ENCODE measurements at places on chromosomes 6 and 20. TPM values are rescaled to one million over a fixed set of nuclear protein-coding genes. Genes with fewer than 3 reads are reported as not detected.

- H3K27ac ChIP-seq, result peak overlapping the region; percentile 91
- peak; percentile 63 for DNase-seq
- peaks cover 23% of the 10 kb centered on the region for H3K4me1 ChIP-seq
- H3K27me3 ChIP-seq, result no peaks in the 10 kb centered on the region
Measured at GRCh38 chr6:13615792-13616120, 621 bp downstream of the NOL7 start.

- H3K36me3 ChIP-seq, result no peaks in the 10 kb centered on the region
- DNase-seq, result no peak
- H3K27me3 ChIP-seq, result no peaks in the 10 kb centered on the region
- no peaks in the 10 kb centered on the region for H3K4me1 ChIP-seq
- H3K4me3 ChIP-seq, result no peak overlapping the region
- H3K27ac ChIP-seq, result no peak overlapping the region
Measured at GRCh38 chr6:106667022-106667402, 37.6 kb downstream of the QRSL1 start.

DNA sequence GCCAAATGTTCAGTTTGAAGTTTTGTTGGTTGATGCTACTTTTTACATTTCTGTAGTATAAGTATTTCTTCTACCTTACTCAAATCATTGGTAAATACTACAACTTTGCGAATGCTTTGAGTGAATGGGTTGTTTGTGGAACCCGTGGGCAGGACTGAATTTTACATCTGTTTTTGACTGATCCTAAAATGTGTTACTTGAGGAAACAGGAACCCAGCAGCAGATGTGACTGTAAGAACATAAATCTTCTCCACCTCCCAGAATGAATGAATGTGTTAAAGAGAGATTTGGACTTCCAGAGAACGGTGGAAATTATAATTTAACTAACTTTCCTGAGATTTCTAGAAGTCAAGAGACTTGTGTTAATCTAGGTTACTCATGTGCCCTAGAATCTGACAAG, 728.5 kb upstream of the MARCKS start:
- H3K27me3 ChIP-seq, result no peaks in the 10 kb centered on the region
- H3K4me3 ChIP-seq, result no peak overlapping the region
- no peaks in the 10 kb centered on the region for H3K36me3 ChIP-seq
- no peak overlapping the region for H3K27ac ChIP-seq

DNA sequence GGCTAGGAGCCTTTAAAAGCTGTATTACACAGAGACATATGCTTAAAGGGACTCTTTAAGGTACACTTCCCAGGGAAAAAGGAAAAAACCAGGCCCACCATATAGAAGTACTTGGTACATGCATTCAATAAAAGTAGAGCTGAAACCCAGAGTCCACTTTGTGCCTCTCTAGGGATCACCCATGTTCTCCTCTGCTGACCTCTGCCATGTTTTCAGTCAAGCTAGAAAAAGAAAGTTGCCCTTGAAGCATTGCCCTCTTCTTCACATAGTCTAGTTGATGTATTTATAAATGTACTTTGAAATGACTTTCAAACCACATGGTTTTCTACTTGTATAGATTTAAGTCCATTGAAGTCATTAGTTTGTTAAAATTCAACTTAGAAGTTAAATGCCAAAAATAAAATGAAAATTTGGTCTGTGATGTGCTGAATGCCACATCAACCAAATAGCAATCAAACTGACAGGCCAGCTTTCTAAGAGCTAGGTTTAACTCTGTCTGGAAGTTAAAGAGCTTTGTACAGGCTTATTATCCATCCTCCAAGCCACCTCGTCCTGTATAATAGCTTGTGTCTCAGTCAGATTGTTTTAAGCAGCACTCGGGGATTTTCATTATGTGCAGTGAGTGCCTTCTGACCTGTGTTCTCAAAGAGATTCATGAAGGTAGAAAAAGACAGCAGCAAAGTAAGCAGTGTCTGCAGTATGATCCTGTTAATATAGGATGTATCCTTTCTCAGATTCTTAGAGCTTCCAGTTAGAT, 238.6 kb upstream of the PLN start:
- no peak overlapping the region for H3K27ac ChIP-seq
- no peak overlapping the region for H3K4me3 ChIP-seq
- H3K27me3 ChIP-seq, result no peaks in the 10 kb centered on the region
- no peak for DNase-seq
- no peaks in the 10 kb centered on the region for H3K36me3 ChIP-seq

DNA sequence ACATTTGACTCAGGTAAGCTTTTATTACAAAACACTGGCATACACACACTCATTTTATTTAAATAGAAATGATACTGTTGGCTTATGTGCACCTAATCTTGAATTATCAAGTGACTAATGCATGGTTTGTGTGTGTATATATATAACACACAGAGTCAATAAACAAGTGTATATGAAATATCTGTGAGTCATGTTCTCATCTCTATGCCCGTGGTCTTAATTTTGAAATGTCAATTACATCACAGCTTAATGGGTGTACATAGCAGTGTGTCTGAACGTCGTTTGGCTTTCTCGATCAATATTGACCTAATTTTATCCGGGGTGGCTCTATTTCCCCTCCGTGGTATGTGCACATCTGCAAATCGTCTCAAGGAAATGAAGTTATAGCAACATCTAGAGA, 104.0 kb upstream of the ZFP64 start:
- H3K4me3 ChIP-seq, result no peak overlapping the region
- no peak for DNase-seq
- H3K27ac ChIP-seq, result no peak overlapping the region
- no peaks in the 10 kb centered on the region for H3K4me1 ChIP-seq
- H3K36me3 ChIP-seq, result no peaks in the 10 kb centered on the region

- H3K36me3 ChIP-seq, result no peaks in the 10 kb centered on the region
- H3K27me3 ChIP-seq, result no peaks in the 10 kb centered on the region
- peaks cover 37% of the 10 kb centered on the region for H3K4me1 ChIP-seq
- peak overlapping the region; percentile 11 for H3K4me3 ChIP-seq
Measured at GRCh38 chr20:19889011-19889953, 127.9 kb upstream of the NAA20 start.

DNA sequence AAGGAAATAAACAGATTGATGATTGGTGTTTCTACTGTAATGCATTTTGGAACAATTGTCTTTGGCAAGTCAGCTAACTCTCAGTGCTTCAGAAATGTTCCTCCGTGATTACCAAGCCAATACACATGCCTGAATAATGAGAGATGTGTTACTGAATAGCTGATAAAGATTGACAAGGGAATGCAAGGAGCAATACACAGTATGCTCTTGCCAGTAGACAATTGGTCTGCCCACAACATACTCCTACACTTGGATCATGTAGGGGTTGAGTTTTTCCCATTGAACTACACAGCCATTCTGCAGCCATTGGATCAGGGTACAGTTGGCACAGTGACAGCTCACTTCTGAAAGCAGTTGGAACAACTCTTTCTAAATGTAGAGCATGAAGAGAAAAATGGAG, 5.6 kb upstream of the GJB7 start:
- no peak for DNase-seq
- H3K4me3 ChIP-seq, result no peak overlapping the region
- H3K27me3 ChIP-seq, result no peaks in the 10 kb centered on the region
- no peaks in the 10 kb centered on the region for H3K4me1 ChIP-seq

- H3K4me3 ChIP-seq, result no peak overlapping the region
- DNase-seq, result no peak
- no peak overlapping the region for H3K27ac ChIP-seq
Measured at GRCh38 chr6:37323580-37323979, 30.2 kb upstream of the RNF8 start.

- no peak for DNase-seq
- H3K27me3 ChIP-seq, result no peaks in the 10 kb centered on the region
- no peak overlapping the region for H3K27ac ChIP-seq
- H3K4me1 ChIP-seq, result no peaks in the 10 kb centered on the region
- H3K36me3 ChIP-seq, result no peaks in the 10 kb centered on the region
Measured at GRCh38 chr20:21213691-21214090, 87.8 kb downstream of the KIZ start.

- H3K4me3 ChIP-seq, result no peak overlapping the region
- no peaks in the 10 kb centered on the region for H3K27me3 ChIP-seq
- no peaks in the 10 kb centered on the region for H3K4me1 ChIP-seq
- no peaks in the 10 kb centered on the region for H3K36me3 ChIP-seq
Measured at GRCh38 chr6:162187168-162187935, 540.2 kb downstream of the PRKN start.

- H3K4me1 ChIP-seq, result no peaks in the 10 kb centered on the region
- no peak overlapping the region for H3K4me3 ChIP-seq
- H3K27me3 ChIP-seq, result no peaks in the 10 kb centered on the region
- no peak overlapping the region for H3K27ac ChIP-seq
- no peaks in the 10 kb centered on the region for H3K36me3 ChIP-seq
Measured at GRCh38 chr6:63269470-63269869, 50.3 kb downstream of the LGSN start.

DNA sequence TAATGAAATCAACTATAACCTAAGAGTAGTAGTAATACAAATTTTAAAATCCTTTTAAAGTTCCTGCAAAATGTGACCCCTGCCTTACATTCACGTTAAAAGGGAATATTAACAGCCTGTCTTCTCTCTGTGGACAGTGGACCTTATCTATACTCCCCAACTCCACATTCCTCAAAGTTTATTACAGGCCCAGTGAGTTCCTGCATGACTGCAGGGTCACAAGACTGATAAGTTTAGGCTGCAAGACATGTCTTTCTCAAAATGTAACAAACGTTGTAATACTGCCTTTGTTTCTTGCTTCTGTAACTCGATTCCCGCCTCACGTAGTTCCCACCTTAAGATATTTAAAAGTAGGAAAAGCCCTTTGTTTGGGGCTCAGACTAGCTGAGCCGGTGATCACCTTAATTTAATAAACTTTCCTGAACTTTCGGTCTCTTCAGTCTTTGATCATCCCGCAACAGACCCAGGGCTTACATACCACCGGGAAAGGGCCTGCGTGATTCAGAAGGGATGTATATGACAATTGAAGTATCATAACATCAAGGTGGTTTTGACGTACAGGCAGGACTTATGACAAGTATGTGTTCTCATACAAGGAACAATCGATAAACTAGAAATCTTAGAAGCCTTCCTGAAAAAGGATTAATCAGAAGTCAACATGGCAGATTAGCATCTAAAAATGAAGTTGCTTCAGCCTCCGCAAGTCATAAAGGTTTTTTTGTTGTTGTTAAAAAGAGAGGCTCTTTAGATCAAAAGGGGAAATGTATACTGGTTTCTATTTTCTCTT, 3.0 kb downstream of the IL22RA2 start:
- no peaks in the 10 kb centered on the region for H3K27me3 ChIP-seq
- no peak for DNase-seq
- H3K4me1 ChIP-seq, result no peaks in the 10 kb centered on the region
- H3K27ac ChIP-seq, result no peak overlapping the region
- no peaks in the 10 kb centered on the region for H3K36me3 ChIP-seq
- no peak overlapping the region for H3K4me3 ChIP-seq

DNA sequence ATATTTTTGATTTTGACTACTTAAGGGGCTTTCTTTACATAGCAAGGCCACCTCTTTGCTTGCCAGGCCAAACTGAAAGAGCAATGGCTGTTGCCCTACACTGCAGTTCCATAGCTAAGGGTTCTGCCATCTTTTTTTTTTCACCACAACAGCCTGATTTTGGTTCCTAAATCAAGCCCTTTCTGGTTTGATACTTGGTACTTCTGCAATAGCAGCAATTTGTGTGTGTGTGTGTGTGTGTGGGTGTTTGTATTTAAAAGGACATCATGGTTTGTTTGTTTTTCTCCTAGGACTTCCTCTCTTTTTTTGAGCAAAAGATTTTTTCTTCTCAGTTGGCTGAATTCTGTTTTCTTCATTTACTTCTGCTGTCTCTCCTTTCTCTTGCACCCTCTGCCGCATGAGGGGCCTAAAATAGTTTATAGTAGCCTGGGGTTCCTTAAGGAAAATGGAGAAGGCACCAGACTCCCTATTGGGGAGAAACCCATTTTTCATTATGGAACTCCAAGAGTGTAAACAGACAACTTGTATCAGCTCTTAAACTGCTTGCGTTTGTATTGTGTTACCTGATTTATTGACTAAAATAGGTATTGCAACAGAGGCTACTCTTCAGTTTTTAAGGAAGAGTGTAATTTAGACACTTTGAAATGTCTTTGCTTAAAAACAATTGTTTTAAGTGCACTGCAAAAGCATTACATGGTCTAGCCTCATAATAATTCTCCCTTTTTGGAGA, 12.2 kb upstream of the GCLC start:
- no peak overlapping the region for H3K4me3 ChIP-seq
- no peak for DNase-seq
- H3K36me3 ChIP-seq, result no peaks in the 10 kb centered on the region
- no peak overlapping the region for H3K27ac ChIP-seq
- H3K4me1 ChIP-seq, result no peaks in the 10 kb centered on the region
- no peaks in the 10 kb centered on the region for H3K27me3 ChIP-seq

GNAS gene
- total RNA-seq, result 517 TPM

PGBD1 gene
- 1.6 TPM for total RNA-seq

TREML1 gene
- total RNA-seq, result not detected

CLVS2 gene
- 0.41 TPM for total RNA-seq

HINT3 gene
- total RNA-seq, result 33.2 TPM

C6orf15 gene
- total RNA-seq, result not detected

Measured in transverse colon (tissue), 4 donors.